Suppressor macrophage treated with lipopolysaccharide for 4 hours (primary cell): ENCODE measurements at places on chromosomes 3 and 15.

- no peak for DNase-seq
Observed at GRCh38 chr3:122294359-122294758, 30.7 kb upstream of the CSTA start.

DNA sequence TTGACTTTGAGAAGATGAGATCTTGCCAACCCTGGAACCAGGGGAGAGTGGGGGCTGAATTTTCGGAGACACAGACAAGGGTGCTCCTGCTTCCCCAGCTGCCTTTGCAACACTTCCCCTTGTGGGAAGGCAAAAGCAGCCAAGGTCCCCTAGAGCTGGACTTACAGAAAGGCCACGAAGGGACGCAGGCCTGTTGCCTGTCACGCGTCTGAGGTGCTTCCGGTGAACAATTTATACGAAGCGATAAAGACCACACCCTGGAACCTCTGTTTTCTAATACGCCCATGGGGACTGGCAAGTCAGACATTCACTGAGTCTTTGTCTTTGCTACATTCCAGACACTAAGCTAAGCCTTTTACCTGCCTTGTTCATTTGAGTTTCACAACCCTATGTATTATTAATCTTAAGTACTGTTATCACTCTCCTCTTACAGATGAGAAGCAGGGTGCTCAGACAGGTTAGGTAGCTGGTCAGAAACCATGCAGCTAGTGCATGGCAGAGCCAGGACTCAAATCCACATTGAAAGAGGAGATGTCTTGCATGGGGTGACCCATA lies 13.2 kb downstream of the MEGF11 start:
- no peak for DNase-seq

GRCh38 chr3:171269542-171269941 lies 190.7 kb downstream of the TNIK start:
- no peak for DNase-seq

- peak; percentile 36 for DNase-seq
Observed at GRCh38 chr15:37880009-37880834, 54.2 kb upstream of the TMCO5A start.

DNA sequence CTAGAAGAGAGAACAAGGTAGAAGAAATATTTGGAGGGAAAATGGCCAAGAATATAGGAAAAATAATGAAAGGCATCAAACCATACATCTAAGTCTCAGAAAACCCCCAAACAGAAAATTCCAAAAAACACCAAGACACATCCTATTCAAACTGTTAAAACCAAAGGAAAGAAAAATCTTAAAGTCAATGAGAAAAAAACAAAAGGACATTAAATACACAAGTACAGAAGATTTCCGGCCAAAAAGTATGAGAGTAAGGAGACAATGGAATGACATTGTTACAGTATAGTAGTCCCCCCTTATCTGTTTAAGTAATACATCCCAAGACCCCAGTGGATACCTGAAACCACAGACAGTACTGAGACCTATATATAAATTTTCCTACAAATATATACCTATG lies 18.8 kb downstream of the CLASP2 start:
- no peak for DNase-seq

- DNase-seq = no peak
Observed at GRCh38 chr3:71132995-71133730, 450.4 kb downstream of the FOXP1 start.

DNA sequence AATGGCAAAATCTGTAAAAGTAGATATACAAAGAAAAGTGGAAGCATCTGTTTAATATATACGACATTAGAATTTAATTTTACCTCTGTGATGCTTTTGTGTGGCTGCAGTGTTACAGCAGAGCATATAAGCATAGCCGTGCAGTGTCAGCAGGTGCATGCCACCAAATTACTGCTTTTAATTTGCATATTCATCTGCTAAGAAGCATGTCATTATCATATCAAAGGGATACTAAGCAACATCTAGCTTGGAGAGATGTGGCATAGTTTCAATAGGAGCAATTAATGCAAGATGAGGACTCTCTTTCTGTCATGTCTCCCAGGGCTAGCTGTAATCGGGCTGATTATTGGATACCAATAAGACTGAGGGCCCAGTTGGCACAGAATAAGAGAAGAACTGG lies 214.4 kb upstream of the SOX2 start:
- DNase-seq = no peak

DNA sequence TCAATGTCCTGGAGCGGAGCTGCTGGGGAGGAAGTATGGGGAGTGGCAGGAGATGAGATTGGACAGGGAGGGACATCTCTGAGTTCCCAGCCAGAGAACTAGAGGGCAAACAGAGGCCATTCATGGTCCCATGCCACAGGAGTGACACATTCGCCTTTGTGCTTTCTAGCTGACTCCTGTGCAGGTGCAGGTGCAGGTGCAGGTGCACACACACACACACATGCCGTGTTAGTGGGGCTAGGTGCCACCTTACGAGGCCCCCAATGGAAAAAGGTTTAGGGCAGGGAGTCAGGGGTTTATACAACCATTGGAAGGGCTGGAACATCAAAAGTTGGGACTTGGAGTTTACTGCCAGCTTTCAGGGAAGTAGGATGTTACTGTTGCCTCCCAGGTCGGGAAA lies 52.0 kb downstream of the TPRA1 start:
- DNase-seq = no peak

- DNase-seq = no peak
Observed at GRCh38 chr3:55823001-55823400, 335.9 kb upstream of the WNT5A start.

DNA sequence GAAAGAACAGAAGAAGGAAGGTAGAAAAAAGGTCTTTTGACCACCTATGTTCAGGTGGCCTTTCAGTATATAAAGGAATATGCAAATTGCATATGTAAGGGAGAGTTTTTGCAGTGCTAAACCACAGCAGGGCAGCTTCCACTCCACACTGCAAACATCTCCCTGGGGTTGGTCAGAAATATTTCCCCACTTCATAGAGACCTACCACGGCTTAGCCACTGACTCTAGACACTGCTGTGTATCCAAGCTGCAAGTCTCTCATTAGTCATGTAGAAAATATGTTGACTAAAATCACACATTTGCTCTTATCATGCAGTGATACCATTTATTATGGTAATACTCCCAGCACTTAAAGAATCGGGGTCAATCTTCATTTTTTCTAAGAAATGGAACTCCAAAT lies 214.9 kb upstream of the NR2F2 start:
- DNase-seq = no peak

- DNase-seq = no peak
Observed at GRCh38 chr3:184003187-184003967, 14.3 kb downstream of the ABCC5 start.

- DNase-seq = no peak
Observed at GRCh38 chr3:158808697-158809096, 6.8 kb downstream of the MFSD1 start.

GRCh38 chr15:91787198-91787597 lies 66.3 kb upstream of the SLCO3A1 start:
- DNase-seq = no peak

DNA sequence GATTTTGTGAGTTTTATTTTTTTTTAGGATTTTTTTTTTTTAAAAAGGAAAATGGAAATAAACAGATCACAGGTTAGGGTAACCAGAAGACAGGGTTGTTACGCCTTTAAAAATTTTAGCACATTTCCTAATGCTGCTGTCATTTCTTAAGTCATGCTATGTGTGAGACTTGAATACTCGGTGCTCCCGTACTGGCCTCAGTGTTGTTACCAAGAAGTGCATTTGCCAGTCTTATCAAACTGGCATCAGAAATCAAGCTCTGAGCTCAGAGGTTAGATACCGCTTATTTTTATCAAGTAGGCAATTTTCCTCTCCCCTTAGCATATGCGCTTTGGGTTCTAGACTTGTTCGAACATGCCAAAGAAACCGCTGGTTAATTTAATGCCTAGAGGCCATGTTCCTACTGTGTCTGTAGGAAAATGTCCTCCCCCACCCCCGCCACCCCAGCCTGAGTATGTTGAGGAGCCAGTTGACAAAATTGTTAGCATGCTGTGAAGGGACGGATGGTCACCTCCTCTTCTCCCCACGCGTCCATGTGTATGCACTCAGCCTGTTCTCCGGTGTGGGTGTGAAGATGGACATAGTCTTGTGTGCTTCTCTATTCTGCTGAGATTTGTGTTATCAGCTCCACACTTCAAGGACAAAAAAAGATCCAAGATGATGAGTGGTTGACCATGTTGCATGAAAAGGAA lies 88.9 kb downstream of the ITPR1 start:
- DNase-seq = no peak

GRCh38 chr15:69316291-69316690 lies 17.6 kb downstream of the PAQR5 start:
- peak; percentile 55 for DNase-seq

GRCh38 chr3:27171113-27171512 lies 198.1 kb downstream of the NEK10 start:
- DNase-seq = peak; percentile 51

GRCh38 chr3:171566803-171567422 lies 106.7 kb upstream of the TNIK start:
- peak; percentile 76 for DNase-seq

DNA sequence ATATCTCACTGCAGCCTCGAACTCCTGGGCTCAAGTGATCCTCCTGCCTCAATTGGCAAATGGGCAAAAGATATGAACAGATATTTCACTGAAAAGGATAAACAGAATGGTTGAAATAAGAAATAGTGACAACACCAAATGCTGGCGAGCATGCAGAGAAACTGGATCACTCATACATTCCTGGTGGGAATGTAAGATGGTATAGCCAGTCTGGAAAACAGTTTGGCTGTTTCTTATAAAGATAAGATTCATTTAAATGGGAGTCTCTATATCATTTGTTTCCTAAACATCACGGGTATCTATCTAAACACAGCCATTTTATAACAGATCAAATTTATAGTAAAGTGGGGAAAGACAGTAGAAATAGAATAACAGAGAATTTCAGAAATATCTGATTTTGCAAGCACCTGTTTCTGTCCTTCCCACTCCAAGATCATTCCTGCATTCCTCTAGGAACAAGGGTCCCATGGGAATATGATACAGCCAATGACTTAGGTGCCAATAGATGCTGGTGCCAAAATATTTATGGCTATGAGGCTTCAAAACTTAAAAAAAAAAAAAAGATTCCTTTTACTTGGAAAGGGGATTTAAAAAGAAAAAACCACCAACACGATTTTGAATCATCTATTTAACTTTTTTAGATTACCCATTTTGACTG lies 9.9 kb upstream of the TFDP2 start:
- no peak for DNase-seq

DNA sequence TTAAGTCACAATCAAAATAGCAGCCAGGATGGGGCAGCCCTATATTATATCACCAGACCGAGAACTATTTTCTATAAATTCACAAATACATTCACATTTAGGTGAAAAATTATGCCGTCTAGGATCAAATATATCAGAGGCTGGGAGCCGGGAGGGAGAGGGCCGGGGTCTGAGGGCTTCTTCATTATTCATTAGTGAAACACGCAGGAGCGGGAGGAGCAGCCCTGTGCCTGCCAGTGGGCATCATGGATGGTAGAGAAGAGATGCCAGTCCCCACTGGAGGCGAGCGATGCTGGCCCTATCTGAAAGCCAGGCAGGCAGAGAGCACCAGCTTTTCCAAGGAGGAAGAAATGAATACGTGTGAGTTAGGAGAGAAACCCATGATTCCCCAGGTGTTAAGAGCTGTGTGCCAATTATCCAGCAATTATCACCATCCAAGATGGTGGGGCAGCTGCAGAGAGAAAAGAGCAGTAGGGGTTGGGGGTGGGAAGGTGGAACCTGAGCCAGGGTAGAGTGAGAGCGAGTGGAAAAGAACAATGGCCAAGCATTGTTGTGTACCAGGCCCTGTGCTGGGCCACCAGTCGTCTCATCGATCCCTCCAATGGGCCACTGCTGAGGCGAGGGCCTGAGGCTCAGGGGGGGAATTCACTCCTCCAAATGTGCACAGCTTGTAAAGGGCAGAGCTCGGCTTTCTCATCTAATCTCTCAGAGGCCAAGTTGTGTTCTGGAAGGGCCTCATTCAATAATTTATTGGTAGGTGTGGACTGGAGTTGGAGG lies 261.3 kb upstream of the TLE3 start:
- DNase-seq = no peak

- no peak for DNase-seq
Observed at GRCh38 chr15:100174904-100175275, 166.9 kb downstream of the ADAMTS17 start.

- peak; percentile 39 for DNase-seq
Observed at GRCh38 chr3:151322511-151322910, 5.9 kb upstream of the GPR87 start.

DNA sequence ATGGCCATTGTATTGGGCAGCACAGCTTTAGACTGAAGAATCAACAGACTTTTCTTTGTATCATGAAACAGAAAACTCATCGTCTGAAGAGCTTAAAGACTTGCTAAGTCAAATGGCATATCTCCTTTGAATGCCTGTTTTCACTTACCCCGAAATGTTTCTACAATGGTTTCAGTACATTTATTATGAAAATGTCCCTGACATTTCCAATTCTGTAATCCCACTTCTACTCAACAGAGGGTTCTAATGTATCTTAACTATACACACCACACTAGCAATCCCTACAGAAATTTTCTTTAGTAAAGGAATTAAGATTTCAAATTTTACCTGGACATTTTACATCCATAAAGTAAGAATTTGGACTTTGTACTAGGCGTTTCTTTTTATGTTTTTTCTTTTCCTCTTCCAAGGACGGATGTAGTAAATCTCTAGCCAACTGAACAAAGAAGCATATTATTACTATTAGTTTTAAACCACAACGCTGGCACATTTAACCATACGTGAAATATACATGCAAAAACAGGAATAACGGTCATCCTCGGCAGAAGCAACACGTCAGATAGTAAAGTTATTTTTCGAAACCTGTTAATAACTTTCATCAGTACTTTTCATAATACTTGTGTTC lies 1.1 kb downstream of the RPS27L start:
- peak; percentile 36 for DNase-seq

DNA sequence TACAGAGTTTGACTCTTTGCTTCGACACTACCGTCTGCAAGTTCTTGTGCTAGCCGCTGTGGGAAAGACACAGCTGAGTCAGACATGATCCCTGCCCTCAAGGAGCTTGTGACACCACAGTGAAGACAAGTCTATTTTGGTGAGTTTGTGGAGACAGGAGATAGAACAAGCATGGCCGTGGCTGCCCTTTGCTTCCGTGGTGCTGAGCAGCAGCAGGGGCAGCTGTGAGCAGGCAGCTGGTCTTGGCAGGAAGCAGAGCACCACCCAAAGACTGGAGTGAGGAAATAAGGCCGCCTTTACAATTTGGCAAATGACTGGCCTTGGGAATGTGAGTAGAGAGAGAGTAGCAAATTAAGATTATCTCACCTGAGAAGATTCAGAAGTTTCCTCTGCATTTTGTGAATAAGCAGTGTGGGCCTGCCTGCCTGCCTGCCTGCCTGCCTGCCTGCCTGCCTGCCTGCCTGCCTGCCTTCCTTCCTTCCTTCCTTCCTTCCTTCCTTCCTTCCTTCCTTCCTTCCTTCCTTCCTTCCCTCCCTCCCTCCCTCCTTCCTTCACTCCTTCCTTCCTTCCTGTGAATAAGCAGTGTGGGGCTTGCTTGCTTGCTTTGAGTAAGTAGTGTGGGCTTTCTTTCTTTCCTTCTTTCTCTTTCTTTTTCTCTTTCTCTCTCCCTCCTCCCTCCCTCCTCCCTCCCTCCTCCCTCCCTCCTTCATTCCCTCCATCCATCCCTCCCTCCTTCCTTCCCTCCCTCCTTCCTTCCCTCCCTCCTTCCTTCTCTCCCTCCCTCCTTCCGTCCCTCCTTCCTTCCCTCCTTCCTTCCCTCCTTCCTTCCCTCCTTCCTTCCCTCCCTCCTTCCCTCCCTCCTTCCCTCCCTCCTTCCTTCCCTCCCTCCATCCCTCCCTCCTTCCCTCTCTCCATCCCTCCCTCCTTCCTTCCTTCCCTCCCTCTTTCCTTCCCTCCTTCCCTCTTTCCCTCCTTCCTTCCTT lies 1.6 kb upstream of the GCNT3 start:
- no peak for DNase-seq

GRCh38 chr15:100726070-100726420 lies 123.7 kb downstream of the ASB7 start:
- no peak for DNase-seq
